SK-MEL-5 (cell line): ENCODE measurements at places on chromosomes 1 and 21. TPM values are rescaled to one million over a fixed set of nuclear protein-coding genes. Genes with fewer than 3 reads are reported as not detected.

DNA sequence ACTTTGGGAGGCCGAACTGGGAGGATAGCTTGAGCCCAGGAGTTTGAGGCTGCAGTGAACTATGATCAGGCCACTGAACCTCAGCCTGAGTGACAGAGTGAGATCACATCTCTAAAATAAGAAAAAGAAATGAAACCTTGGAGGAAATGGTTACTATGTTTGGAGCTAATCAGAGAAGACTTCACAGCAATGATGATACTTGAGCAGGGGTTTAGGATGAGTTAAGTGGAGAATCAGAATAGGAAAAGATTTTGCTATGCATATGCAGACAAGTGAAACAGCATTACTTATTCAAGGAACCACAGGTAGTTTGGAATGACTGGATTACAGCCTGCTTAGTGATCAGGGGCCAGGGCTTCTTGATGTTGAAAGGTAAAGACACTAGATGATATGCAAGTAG lies 1.3 kb upstream of the CD5L start:
- DNase-seq, result no peak

GRCh38 chr1:30538226-30538992 lies 185.0 kb downstream of the MATN1 start:
- no peak for DNase-seq

GRCh38 chr1:63908016-63908415 lies 134.2 kb downstream of the ROR1 start:
- no peak for DNase-seq

- DNase-seq, result no peak
Measured at GRCh38 chr1:147099192-147099591, 73.1 kb downstream of the PRKAB2 start.

DNA sequence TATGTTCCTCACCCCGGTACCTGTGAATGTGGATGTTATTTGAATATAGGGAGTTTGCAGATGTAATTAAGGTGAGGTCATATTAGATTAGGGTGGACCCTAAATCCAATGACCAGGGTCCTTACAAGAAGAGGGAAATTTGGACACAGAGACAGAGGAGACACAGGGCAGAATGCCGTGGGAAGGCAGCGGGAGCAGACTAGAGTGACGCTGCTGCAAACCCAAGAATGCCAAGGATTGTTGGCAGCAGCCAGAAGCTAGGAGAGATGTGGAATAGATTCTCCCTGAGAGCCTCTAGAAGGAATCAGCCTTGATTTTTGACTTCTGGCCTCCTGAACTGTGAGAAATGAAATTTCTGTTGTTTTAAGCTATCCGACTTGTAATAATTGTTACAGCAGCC lies 53.6 kb downstream of the SPATA46 start:
- DNase-seq, result no peak

DNA sequence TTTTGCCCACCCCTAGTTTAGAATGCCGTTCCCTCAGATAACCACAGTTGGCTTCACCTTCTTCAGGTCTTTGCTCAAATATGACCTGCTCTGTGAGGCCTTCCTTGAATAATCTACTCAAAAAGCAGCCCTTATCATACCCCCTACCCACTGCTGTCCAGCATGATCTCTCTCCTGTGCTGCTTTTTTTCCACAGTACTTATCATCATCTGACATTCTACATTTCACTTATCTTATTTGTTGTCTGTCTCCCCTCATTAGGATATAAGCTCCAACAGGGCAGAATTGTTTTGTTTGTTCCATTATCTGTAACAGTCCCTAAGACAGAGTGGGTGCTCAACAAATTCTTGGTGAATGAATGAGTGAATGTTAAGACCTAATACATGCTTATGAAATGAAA lies 18.1 kb downstream of the USP24 start:
- no peak for DNase-seq

DNA sequence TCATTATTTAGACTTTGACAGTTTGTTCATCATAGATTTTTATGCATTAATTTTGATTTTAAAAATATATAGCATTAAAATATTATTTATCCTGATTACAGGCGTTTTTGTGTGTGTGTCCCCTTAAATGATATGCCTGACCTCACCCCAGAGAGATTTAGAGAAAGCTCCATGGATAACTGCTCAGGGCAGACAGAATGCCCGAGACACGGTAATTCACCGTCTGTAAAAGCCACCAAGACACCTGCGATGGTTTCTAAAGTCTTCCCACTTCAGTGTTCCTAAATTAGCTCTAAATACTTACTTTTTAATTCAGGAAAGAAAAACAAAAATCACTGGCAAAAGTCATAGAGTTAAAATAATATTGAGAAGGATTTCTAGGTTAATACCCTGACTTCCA lies 350.6 kb upstream of the RUNX1 start:
- DNase-seq, result no peak

DNA sequence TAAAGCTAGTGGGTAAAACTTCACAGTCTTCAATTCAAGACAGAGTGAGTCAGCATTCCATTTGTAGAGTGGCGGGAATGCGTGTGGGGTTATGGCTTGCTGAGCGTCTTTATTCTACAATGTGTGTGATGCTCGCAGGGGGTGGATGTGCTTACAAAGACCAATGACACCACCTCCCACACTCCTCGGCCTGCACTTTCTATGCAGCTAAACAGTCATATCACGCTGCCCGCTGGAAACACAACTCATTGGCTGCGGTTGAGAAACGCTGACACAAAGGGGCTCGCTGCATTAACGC lies 298.5 kb downstream of the PCP4 start:
- no peak for DNase-seq

DNA sequence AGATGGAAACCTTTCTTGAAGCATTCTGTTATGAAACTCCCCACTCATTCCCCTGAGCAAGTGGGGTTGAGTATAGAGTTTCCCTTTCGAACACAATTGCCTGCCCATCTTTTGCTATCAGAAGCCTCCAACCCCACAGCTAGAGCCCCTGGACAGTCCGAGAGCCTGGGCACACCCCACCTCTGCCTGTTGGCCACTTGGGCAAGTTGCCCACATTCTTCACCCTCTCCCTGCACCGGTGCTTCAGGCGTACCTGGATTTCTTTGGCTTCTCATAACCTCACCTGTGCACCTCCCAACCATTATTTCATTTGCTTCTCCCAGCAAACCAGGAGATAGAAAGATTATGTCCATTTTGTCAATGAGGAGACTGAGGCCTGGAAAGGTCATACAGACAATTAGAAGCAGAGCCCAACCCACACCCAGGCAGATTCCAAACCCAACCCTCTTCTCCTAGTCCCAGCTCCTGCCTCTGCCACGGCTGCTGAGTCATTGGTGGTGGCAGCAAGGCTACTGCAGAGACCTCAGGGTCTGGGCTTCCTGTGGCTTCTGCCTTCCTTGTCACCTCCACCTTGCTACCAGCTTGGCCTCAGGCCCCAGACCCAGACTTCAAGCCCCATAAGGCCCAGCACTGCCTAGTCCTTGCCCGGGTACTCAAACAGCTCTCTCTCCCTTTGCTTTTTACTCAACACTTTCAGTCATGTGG lies 118.7 kb upstream of the ZBTB40 start:
- no peak for DNase-seq

DNA sequence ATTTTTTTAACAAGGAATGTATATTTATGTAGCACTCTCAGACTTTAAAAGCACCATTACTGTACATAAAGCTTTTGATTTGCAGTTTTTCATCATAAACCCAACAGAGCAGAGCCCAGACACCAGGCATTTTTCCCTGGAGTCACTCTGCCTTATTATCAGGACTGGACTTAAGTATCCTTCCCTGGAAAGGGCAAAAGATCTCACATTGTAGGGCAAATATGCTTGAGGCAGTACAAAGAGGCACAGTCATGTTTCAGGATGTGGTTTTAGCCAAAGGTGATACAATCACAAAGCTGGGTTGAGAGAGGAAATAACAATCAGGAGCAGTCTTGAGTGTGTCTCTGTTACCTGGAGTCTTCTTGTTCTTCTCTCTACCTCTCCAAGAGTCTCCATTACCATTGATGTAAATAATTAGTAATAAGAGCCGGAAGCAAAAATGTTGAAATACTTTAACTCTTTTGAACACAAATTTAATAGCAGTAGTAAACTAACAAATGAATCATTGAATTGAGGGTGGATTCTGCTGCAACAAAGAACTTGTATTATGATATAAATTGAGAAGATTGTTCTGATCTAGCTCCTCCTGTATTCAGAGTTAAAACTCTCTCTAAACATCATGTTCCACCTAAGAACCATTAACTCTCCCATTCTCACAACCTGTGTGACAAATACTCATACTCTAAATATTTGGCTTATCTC lies 160.5 kb downstream of the LTN1 start:
- DNase-seq, result peak; percentile 59

GRCh38 chr1:154466921-154467417 lies 35.0 kb upstream of the TDRD10 start:
- no peak for DNase-seq

GRCh38 chr1:246072456-246072955 lies 434.6 kb downstream of the SMYD3 start:
- no peak for DNase-seq

GRCh38 chr1:204896787-204897469 lies 26.3 kb downstream of the NFASC start:
- DNase-seq, result no peak

- DNase-seq, result no peak
Measured at GRCh38 chr1:19612530-19612929, 31.6 kb upstream of the NBL1 start.

GRCh38 chr1:111660204-111661150 lies 40.9 kb downstream of the RAP1A start:
- DNase-seq, result peak; percentile 14

DNA sequence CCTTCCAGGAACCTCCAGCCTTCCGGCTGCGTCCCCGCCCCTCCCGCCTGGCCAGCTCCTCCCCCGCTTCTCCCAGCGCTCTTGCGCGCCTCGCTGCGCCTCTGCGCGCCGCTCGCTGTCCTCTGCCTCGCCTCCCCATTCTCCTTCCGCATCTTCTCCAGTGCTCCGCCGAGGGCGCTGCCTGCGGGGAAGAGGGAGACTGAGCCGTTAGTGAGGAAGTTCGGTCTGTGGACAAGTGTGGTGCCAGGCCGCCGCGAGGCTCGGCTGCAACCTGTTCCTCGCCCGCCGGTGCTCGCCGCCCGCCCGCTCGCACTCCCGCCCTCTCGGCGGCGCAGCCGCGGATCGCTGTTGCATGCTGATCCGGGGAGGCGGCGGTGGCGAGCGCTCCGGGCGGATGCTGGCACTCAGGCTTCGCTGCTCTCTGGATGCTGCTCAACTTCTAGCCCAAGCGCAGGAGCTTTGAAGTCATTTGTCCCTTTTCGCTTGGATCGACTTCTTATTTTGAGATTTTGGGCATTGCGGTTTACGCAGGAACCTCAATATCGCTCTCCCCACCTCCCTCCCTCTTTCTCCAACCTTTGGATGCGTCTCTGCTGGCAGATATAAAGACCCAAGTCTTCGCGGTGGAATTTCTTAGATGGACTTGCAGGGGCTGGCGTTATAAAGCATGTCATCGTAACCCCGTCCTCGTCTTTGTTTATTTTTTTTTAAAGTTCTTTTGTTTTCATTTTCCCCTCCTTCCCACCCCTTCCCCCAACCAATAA lies 614 bp upstream of the CACNA1E start:
- no peak for DNase-seq

- DNase-seq, result no peak
Measured at GRCh38 chr21:28418726-28419514, 573.8 kb downstream of the LTN1 start.

DNA sequence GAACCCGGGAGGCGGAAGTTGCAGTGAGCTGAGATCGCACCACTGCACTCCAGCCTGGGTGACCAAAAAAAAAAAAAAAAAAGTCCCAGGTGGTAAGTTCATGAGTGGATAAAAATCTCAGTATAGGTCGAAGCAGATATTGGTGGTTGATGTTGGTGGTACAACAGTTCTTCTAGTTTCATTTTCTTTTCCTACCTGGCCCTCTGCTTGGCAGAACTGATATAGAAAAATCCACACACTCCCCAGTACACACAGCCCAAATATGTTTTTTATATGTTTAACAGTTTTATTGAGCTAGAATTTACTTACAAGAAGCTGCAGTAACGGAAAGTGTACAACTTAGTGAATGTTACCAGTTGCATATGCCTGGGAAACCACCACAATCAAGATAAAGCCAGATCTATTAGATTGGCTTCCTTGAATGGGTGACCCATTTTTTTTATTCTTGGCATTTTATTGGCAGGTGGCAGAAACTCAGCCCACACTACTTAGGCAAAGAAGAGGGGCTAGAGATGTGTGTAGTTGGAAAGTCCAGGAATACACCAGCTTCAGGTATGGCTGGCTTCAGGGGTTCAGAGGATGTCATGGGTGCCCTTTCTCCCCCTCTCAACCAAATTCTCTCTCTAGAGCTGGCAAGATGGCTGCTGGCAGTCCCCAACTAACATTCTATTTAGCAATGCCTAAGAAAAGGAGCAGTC lies 118.3 kb upstream of the SLC25A33 start:
- DNase-seq, result no peak

DNA sequence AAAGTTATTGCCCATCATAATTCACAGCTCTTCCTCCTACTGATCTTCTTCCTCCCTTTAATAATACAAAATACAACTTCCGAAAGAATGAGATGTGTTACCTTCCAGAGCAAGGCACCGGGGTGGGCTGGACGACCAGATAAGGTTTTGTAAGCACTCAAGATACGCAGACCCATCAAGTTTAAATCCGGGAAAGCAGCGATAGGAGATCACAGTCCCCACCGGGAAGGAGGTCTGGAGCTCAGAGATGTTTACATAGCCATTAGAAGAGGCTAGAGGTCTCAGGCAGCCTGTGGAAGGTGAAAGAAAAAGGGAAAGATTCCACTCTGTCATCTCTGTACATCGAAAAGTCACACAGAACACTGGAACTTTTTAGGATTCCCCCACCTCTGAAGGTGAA lies 99.4 kb downstream of the SUSD4 start:
- no peak for DNase-seq

GRCh38 chr21:35399002-35399530 lies 350.0 kb upstream of the RUNX1 start:
- DNase-seq, result no peak

- DNase-seq, result no peak
Measured at GRCh38 chr1:230498704-230499103, 72.6 kb upstream of the PGBD5 start.

DNA sequence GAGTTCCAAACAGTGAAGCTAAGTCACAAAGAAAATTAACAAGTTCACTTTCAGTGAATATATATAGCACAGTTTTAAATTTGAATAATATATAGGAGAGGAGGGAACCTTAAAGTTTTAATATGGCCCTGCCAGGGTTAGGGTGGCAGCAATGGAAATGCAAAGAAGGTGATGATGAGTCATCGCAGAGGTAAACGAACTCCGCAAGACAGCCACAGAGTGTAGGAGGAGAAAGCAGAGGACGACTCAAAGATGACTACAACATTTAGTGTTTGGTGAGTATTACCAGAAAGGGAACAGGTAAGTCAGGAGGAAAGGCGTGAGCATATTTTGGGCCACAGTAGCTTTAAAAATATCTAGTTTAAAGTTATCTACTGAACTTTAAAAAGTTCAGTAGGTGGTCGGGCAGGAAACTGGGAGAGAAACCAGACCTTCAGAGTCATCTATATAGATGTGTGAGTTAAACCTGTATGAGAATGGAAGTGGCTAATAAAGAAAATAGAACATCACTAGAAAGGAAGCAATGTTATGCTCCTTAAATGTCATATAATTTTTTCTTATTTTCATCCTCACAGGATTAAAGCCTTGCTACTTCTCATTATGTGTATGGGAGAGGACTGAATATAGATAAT lies 75.7 kb downstream of the UCHL5 start:
- no peak for DNase-seq

OR6N1 gene
- not detected in 2 replicates for total RNA-seq

FCMR gene
- 1.7 and 2.8 TPM in 2 replicates for total RNA-seq

ITPKB gene
- total RNA-seq, result 56.9 and 66.0 TPM in 2 replicates

PCBP3 gene
- total RNA-seq, result not detected in 2 replicates

FAM177B gene
- not detected in 2 replicates for total RNA-seq

CELSR2 gene
- 3.5 TPM in 2 replicates for total RNA-seq

PLPPR5 gene
- 1.4 TPM in 1 of 2 replicates, not detected in the other for total RNA-seq

ELAVL4 gene
- 0.05 and 0.16 TPM in 2 replicates for total RNA-seq

KCNK2 gene
- total RNA-seq, result 2.0 and 5.1 TPM in 2 replicates
